ENCODE measurements at places on chromosomes 4 and X. TPM values are rescaled to one million over a fixed set of nuclear protein-coding genes. Genes with fewer than 3 reads are reported as not detected.

DNA sequence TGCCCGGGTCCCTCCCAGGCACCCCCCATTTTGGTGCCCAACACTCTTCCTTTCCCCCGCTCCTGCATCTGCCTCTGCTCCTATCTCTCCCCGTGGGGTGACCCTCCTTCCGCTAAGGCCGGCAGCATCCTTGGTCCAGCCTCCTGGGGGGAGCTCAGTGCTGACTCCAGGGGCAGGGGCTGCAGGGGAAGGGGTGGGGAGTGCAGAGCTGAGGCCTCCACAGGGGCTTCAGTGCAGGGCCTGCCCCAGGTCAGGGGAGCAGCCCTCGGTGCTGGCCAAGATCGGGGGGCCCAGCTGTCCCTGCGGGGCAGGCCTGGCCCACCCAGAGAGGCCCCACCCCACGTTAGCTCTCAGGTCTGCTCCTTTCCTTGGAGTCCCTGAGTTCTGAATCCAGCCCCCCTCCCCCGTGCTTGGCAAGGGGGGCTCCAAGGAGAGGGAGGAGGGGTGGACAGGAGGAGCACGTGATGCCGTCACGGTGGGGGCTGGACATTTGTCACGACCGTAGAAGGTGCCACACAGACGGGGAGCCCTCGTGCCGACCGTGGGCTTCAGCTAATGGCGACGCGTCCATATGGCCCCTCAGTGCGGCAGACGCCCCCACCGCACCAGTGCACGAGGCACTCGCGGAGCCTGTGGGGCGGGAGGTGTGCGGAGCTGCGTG is 63.5 kb upstream of the ADRA2C start:
- DNase-seq, result no peak
- H3K4me1 ChIP-seq, result no peaks in the 10 kb centered on the region
- H3K27me3 ChIP-seq, result peaks cover 4% of the 10 kb centered on the region
- H3K4me3 ChIP-seq, result no peak overlapping the region

SMPX gene
- not detected for total RNA-seq

DNA sequence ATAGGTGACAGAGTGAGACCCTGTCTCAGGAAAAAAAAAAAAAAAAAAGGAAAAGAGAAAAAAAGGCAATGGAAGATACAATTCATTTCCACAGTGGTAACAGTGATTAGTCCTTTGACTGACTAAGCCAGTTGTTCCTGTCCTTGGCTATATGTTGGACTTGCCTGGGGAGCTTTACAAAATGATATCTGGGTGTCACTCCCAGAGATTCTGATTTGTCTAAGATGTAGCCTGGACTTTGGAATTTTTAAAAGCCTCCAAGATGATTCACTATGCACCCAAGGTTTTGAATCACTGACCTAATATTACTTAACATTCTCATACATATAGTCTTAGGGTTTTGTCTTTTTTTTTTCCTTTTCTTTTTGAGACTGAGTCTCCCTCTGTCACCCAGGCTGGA is 16.9 kb downstream of the HELQ start:
- no peak overlapping the region for H3K4me3 ChIP-seq
- DNase-seq, result no peak
- no peaks in the 10 kb centered on the region for H3K27me3 ChIP-seq

SPANXN3 gene
- total RNA-seq, result not detected

DNA sequence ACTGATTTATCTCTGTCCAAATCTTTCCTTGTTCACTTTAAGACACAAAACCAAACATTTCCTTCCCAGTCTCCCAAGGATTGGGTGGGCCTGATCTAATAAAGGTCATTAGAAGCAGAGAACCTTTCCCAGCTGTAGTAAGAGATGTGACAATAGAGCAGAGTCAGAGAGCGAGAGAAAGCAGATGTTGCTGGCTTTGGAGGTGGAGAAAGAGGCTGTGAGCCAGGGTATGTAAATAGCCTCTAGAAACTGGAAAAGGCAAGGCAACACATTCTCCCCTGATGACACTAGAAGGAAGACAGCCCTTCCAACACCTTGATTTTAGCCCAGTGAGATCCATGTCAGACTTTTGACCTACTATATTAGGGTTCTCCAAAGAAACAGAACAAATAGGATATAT is 337.5 kb upstream of the CASK start:
- no peak overlapping the region for H3K4me3 ChIP-seq
- no peaks in the 10 kb centered on the region for H3K4me1 ChIP-seq
- DNase-seq, result no peak
- H3K36me3 ChIP-seq, result no peaks in the 10 kb centered on the region
- no peak overlapping the region for H3K27ac ChIP-seq

PNMA5 gene
- not detected for total RNA-seq

DGKK gene
- not detected for total RNA-seq

All from liver (tissue), 10 donors.